ENCODE measurements at places on chromosomes 2 and 18.

GRCh38 chr18:50310080-50310479, 22.6 kb upstream of the CXXC1 start:
- DNase-seq, result no peak

GRCh38 chr2:33496150-33496549, 19.7 kb downstream of the RASGRP3 start:
- no peak for DNase-seq

GRCh38 chr2:98509542-98510321, 65.1 kb downstream of the INPP4A start:
- no peak for DNase-seq

- DNase-seq, result no peak
These were observed 104.9 kb downstream of the TRIB2 start for GRCh38 chr2:12821656-12822055.

GRCh38 chr2:144194326-144195071, 325.4 kb downstream of the ZEB2 start:
- DNase-seq, result no peak

DNA sequence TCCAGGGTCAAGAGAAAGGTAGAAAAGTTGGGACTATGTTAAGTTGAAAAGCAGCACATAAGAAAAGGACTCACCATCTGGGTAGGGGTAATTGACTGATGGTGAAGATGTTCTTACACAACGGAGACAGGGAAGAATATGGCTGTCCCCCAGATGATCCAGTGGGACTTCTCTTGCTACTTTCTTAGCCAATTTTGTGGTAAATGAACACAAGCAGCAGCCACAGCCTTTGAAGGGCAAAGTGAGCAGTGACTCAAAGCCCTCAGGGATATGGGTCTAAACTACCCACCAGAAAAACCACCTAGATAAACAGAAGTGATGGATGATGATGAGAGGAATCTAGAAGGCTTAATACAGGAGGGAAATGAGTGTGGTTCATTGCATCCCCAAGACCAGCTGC, 65.8 kb upstream of the SLC9A2 start:
- DNase-seq, result no peak

- DNase-seq, result no peak
These were observed 7.6 kb downstream of the ZFP36L2 start for GRCh38 chr2:43218702-43219382.

DNA sequence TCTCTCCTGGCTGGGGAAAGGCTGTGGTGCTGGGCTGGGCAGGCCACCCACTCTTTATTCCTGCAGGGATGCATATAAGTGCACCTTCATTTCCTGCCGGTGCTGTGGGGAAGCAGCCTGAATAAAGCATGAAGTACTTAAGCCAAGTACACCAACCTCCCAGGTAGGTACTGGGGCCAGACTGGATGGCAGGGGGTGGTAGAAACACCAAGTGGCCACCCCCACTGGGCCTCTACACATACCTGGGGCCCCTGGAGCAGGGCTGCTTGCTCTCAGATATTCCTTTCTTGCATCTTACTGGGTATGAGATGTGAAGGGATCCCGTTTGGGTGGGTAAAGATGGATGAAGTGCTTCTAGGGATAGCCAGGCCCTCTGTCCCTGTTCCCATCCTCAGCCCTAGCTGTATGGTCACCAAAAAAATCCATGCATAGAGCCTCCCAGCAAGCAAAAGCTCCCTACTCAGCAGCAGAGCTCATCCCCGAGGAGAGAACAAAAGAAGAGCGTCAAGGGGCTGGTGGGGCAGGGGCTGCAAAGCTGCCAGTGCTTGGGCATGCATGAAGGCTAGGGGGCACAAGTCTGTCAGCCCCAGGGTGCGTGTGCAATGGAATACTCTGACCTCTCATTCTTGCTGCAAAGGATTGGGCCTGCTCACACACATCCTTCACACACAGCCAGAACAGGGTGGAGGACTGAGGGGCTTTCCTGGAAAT, 22.0 kb downstream of the CCT7 start:
- no peak for DNase-seq

GRCh38 chr2:64831977-64832328, 157.2 kb upstream of the SLC1A4 start:
- no peak for DNase-seq

- no peak for DNase-seq
These were observed 124.8 kb upstream of the NYAP2 start for GRCh38 chr2:225274751-225275150.

- no peak for DNase-seq
These were observed 33.9 kb downstream of the BMP10 start for GRCh38 chr2:68837164-68837860.

DNA sequence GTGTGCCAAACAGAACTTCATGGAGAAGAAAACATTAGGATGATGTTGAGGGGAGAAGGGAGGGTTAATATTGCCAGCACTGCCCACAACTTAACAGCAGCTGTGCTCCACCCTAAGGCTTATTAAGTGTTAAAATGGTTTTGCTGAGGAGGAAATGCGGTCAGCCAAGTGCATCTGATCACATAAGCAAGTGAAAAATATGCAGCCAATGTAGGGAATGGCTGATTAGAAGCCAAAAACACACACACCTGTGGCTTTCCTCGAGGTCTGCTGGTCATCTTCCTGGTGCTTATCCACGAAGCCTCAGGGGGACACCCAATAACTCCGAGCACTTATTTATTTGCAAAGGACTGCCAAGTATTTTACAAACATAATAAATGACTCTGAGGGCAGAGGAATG, 66.3 kb upstream of the GPR45 start:
- no peak for DNase-seq

DNA sequence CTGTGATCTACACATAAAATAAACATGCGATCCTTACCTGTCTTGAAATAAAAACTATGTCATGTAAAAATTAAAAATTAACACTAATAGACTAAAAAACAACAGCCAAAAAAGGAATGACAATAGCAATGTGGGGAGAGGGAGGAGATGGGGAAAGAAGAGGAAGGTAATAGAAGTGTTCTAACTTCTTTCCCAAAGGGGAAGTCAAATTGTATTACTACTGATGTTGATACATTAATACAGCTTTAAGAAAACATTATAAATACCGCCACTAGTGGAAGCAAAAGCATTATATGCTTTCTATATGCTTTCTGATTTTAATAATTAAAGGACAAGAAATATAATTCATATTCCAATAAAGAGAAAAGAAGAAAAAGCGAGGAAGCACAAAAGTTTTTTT, 22.2 kb downstream of the ZNF516 start:
- no peak for DNase-seq

DNA sequence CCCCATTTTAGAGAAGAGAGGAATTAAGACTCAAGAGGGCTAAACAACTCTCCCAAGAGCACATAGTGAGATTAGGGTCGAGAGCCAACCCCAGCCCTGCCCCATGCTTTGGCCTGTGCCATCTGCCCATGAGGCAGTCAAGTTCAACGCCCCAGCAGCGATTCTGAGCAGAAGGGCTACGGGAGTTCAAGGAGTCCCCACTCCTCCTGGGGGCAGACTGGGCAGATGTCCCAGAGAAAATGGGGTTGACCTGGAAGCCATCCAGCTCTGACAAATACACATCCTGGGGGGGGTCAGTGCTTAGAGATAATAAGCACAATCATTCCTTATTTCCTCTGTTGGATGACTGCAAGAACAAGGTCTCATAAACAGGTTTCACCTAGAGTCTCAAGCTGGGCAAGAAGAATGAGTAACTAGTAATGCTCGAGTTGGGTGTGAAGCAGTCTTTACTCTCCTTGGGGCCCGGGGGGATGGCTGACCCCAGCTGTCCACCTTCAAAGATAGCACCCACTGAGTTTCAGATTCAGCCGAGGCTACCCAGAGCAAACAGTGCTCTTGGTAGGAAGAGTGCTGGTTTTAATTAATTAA, 716.4 kb downstream of the RNF144A start:
- no peak for DNase-seq

- DNase-seq, result no peak
These were observed 21.7 kb upstream of the CDH2 start for GRCh38 chr18:28198620-28199019.

DNA sequence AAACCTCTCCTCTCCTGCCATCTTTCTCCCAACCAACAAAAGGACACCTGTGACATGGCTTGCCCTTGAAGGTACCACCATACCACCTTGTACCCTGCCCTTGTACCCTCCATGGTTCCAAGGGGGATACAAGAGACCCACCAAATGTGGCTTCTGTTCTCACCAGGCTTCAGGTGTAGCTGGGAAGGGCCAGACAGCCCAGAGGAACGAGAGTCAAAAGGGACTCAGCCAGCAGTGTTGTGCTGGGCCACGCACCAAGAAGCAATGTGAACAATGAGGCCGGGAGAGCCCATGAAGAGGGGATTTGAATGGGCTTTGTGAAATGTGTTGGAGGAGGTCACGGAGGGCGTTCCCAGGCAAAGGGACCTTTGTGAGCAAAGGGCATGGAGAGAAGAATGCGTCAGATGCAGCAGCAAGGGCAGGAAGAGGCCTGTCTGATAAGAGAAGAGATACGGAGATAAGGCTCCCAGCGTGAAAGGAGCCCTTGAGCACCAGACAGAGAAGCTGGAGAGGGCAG, 48.6 kb downstream of the PLB1 start:
- no peak for DNase-seq
